ENCODE measurements at places on chromosomes 1 and 21.
A peak's percentile ranks its signal among the peaks of the same experiment; 100 is the strongest.

DNA sequence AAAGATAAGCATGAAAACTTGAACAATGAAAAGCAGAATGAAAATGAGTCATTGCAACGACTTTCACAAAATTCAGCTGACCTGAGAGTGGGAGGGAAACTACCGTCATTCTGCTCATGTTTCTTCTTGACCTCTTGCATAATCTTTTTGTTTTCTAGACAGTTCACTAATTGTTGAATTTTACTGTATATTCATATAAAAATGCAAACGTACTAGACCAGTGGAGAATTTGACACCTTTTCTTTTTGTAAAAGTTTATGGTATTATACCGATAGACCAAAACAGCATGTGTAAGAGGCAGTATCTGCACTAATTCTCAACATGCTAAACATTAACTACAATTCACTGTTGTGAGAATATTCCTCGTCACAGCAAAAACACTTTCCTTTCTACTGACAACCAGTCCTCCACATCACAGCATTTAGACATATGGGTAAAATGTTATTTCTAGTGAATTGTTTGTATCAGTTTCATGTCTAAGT lies 137.8 kb downstream of the GREM2 start:
- DNase-seq, result no peak

GRCh38 chr1:186605762-186606350 lies 74.4 kb downstream of the PTGS2 start:
- DNase-seq, result peak; percentile 6

DNA sequence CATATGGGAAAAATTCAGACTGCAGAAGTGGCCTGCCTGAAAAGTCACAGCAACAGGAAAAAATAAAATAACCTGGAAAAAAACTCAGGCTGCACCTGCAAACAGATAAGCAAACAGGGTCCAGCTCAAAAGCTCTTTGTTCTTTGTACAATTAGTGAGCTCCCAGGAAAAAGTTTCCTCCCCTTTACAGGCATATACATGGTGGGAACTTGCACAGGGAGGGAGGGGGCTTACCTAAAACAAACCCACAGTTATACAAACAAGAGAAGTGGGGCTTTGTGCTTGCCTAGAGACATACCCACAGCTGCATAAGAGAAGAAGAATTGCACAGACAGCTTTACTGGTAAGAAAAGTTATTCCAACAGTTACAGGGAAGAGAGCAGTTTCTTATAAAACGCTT lies 31.7 kb upstream of the COG2 start:
- peak; percentile 61 for DNase-seq

GRCh38 chr1:180672105-180672504 lies 40.3 kb downstream of the XPR1 start:
- DNase-seq, result no peak

- DNase-seq, result no peak
These were observed 189.1 kb upstream of the RNPC3 start for GRCh38 chr1:103336408-103336807.

DNA sequence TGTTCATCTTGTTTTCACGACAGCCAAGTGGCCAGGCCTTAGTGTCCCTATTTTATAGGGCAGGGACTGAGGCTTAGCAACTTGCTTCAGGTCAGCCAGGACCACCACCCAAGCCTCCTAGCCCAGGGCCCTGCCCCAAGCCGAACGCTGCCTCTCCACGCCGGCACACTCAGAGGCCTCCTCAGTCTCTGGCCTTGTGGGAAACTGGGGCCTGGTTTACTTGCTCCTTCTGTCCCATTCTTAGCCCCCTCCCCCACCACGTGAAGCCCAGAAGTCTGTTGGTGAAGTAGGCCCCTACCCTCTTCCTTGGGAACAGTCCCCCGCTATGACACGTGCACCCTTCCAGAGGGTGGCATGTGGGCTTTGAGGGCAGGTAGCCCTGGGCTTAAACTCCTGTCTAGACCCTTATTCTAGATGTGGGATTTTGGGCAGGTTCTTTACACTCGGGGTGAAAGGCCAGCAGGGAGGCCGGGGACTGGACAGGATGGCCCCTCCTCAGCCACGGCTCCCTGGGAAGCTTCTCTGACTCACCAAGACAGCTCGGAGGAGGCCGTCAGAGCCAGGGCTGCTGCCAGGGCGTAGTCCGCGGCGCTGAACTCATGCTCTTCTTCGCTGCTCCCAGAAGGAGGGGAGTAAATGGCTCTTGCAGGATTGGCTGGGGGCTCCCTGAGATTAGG lies 4.3 kb downstream of the MYOM3 start:
- no peak for DNase-seq

DNA sequence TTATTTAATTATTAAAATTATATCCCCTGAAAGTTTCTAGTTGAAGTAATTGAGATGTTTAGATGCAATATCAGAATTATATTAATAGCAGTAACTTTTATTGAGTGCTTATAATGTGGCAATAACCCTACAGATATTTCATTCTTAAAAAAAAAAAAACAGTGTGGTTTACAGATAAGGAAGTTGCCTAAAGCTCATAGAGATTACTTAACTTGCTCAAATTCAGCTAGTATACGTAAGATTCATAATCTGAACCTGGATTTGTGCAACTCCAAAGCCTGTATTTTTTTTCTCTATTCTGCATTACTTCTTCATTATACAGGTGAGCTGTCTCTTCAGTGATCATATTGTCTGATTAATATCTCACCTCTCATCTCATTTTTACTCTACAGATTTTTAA lies 156.0 kb upstream of the PTBP2 start:
- no peak for DNase-seq

DNA sequence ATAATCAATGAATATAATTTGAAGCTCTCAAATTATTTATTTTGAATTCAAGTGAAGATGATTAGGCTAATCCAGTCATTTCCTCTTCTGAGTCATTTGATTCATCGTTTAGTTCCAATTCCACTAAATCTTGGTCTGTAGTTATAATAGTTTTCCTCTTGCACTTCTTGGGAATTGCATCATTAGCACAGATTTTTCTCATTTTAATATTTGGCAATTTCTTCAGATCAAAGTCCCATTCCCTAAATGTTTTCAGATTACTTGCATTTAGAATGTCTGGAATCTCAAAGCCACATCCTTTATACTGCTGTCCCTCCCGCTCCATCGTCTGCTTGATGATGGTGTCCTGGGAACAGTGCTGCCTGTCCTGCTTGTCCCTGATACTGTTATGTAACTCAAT lies 43.5 kb downstream of the MAST2 start:
- no peak for DNase-seq

DNA sequence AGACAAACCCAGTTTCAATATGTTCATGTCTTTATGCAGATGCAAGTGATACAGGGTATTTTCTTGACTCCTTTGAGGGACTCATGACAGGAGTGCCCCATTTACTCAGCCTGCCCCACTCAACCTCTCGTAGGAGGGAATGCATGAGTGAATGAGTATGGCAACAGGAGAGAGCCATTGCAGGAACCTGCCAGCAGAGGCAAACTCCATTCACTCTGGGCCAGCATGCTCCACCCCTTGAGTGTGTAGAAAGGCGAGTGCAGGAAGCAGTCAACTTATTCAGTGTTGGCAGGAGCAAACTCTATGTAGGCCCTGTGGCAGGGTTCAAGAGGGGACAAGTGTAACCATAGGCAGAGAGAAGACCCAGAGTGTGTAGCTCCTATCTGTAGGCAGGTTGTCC lies 1526.3 kb downstream of the PLA2G4A start:
- DNase-seq, result no peak

- DNase-seq, result no peak
These were observed 275.5 kb upstream of the RUNX1 start for GRCh38 chr21:35324372-35325220.

DNA sequence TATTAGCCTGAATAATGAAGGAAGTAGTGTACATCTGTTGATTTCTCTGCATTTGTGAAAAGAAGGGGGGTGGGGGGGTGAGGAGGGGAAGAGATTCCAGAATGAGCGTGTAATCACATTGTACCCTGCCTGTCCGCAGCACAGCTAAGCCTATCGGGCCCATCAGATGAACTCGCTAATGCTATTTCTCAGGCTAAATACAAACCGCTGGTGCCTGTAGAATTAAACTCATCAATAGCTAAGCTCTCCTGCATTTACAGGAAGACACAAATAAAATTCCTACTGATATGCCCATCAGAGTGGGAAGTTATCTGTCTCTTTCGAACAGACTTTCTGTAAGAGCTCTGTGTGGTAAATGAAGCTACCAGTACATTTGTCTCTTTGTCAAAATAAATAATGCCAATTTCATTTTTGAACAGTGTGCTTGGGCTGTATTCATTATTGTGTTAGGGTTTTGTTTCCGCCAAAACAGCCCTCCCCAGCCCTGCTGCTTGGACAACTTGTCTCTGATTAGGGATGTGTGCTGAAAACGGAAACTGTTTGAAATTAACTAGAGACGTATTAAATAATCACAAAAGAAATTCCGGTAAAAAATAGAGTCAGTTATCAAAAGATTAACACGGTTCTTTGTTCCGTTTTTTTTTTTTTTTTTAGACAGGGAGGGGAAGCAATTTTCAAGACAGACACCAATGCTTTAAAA lies 305.4 kb downstream of the TTLL7 start:
- peak; percentile 76 for DNase-seq

GRCh38 chr1:59678040-59678439 lies 136.7 kb upstream of the HOOK1 start:
- DNase-seq, result no peak

- DNase-seq, result no peak
These were observed 70.7 kb upstream of the ESRRG start for GRCh38 chr1:216793973-216794372.

GRCh38 chr1:177246710-177247580 lies 76.2 kb downstream of the BRINP2 start:
- DNase-seq, result no peak

- no peak for DNase-seq
These were observed 5.5 kb downstream of the KLHDC7A start for GRCh38 chr1:18486195-18486594.

DNA sequence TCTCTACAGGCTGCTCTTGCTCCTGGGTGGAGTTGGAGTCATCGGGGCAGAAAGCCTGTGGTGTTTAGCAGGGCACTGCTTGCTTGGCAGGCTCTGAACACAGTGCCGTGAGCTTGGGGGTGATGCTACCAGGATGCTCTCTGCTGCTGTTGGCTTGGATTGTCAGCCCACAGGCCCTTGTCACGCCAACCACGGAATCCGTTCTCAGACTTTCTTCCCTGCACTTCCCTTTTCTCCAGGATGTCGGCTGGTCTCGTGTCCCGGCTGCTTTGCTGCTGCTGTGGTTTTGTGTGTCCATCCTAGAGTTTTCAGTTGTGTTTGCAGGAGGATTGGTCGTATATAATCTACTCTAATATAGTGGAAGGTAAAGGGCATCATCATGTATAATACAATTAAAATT lies 44.4 kb upstream of the TTC34 start:
- DNase-seq, result no peak

DNA sequence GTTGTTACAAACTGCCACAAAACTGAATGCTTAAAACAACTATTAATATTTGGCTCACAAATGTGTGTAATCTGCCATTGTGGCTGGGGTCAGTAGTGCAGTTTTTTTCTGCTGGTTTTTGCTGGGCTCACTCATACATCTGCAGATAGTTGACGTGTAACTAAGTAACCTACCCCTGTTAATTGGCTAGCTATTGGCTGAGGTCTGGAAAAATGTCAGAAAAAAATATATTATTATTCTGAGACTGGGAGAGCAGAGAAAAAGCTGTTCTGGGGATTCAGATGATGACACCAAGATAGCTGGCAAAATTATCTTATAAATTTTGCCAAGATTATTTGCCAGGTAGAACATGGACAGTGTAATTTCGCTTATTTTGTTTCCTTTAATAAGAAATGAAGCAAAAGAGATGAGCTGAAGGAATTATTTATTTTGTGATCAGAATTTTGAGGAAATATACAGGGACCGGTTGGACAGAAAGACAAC lies 616.1 kb upstream of the ADAMTS5 start:
- DNase-seq, result no peak

DNA sequence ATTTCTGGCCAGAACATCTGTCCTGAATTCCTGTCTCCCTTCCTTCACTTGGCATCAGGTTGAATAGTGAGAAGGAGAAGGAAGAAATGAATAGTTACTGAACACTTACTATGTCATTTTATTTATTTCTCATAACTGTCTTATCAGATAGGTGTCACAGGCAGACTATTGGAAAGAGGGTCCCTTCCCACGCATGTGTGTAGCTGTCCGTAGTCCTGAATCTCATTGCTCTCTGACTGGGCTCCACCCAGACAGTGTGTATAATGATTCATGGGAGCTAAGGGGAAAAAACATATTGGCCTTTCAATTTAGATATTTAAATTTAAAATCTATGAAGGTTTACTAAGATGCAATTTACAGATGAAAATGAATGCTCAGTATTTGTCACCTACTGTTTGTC lies 86.1 kb downstream of the OMA1 start:
- DNase-seq, result no peak

DNA sequence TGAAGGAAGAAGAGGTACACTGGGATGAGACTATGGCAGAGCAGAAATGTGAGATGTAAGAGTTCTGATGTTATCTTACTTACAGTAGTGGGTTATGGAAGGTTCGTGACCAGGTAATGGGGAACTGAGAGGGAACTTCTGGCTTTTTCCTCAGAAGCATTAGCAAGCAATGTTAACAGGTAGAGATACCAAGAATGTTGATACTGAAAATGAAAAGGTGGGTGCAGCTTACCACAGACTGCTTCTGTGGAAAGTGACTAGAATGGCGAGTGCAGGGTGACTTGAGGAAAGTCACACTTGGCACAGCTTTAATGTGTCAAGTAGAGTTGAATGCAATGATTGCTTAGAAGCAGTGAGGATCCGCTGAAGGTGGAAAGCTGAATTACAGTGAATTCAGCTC lies 70.8 kb downstream of the PLA2G4A start:
- no peak for DNase-seq

DNA sequence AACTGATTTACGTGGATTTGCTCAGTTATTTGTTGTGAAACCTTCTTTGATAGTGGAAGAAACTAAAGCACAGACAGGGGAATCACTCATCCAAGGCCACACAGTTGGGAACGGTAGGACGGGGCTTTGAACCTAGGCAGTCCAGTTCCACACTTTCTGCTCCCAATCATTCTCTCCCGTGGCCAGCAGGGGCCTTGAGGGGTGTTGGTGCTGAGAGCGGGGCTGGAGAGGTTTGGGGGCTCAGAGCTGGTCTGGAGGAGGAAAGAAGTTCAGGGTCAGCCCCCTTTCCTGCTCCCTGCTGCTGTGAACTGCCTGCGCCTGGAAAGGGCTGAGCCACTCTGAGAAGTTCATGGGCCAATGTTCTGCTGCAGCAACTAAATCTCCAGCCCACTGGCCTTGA lies 31.4 kb upstream of the ACTL8 start:
- DNase-seq, result no peak

- no peak for DNase-seq
These were observed 205.3 kb downstream of the DAB1 start for GRCh38 chr1:57218487-57219079.

- no peak for DNase-seq
These were observed 5.0 kb downstream of the TRIT1 start for GRCh38 chr1:39877980-39878956.

GRCh38 chr1:23286401-23286800 lies 57.7 kb downstream of the HNRNPR start:
- DNase-seq, result no peak

DNA sequence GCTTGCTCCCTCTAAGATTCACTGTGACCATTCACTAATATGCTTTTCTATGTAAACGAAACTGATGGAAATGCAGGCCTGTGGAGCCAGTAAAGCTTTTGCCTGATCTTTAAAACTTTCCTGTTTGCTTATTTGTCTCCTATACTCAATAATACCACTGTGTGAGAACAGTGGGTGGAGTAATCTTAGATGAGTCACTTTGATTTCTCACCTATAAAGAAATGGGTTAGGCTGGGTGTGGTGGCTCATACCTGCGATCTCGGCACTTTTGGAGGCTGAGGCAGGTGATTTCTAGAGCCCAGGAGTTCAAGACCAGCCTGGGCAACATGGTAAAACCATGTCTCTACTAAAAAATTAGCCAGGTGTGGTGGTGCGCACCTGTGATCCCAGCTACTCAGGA lies 70.8 kb downstream of the RWDD3 start:
- DNase-seq, result no peak
